ENCODE measurements at places on chromosomes 2 and 18.

- no peak for DNase-seq
Measured at GRCh38 chr2:204535764-204536163, 9.5 kb upstream of the PARD3B start.

GRCh38 chr2:220890931-220891330 lies 681.2 kb downstream of the EPHA4 start:
- no peak for DNase-seq

- no peak for DNase-seq
Measured at GRCh38 chr2:8107150-8107549, 574.7 kb upstream of the ID2 start.

DNA sequence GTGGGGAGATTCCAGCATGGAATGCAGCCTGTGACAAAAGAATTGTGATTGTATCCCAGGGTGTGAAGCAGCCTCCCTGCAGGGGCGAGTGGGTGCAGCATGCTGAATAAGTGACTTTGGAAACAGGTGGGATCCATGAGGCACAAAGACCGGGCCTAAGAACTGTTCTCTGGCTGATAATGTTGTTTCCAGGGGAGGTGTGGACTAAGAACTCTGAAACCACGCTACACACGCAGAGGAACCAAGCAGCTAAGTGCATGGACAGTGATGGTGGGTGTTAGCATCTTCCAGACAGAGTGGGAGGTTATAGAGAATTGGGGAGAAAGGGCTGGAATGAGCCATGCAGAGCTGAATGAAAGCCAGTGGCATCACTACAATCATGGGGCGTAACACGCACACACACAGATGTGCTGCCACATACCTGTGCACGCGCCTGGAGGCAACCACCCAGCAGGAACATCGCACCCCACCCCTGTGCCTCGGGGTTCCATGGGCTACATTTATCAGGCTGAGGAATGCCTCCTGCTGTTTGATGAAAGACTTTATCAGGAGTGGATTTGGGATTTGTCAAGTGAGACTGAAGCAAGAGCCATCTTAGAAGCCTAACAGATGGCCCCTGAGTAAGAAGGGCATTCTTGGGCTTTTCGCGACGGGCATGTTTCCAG lies 424.5 kb upstream of the SALL3 start:
- DNase-seq = no peak

- DNase-seq = no peak
Measured at GRCh38 chr2:42170619-42171395, 1.7 kb downstream of the EML4 start.

DNA sequence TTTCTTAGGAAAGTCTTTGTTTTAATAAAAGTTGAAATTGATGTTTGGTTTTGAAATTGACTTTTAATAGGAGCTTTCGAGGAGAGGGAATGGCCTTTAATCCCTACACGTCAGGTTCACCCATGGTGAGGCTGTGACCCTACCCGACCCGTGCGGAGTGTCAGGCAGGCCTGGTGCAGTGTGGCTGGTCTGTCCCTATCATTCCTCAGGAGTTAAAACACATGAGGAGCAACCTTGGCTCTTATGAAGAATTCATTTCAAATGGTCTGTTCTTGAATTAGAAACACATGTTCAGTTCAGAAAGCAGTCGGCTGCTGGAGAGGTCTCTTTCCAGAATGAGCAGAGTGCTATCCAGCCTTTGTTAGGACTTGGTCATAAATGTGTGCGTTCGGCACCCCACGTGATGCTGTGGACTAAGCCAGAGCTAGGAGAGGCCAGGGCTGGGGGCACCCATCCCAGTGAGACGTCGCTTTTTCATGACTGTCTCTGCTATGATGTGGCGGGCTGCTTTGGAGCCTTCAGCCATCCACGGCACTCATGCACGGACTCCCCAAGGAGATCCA lies 54.7 kb downstream of the EMILIN2 start:
- DNase-seq = no peak

DNA sequence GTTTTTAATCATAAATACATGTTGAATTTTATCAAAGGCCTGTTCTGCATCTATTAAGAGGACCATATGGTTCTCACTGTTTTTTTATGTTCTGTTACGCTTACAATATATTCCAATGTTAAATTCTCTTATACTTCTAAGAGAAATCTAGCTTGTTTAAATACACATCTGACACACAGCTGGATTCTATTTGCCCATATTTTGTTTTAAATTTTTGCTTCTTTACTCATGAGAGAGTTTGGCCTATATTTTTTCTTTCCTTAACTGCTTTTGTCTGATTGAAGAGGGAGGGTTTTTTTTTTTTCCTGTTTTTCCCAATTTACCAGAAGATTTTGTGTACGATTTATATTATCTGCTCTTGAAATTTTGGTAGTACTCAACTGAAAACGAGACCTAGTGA lies 34.9 kb downstream of the RNF144A start:
- no peak for DNase-seq

DNA sequence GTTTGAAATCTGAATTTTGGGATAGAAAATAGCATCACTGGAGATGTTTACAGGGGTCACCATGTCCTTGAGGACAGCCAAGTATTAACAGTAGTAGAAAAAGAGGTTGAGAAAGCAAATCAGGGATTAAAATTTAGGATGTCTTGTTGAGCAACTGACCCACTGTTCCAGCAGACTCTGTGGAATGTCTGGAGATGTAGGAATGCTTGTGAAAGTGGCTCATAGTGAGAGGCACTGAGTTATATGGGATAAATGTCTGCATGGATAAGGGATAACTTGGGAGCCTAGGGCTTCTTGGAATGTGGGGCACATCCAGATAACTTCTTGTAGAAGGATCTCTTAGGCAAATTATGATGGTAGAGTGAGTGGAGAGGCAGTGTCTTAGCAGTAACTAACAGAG lies 495.0 kb downstream of the TMX3 start:
- no peak for DNase-seq

DNA sequence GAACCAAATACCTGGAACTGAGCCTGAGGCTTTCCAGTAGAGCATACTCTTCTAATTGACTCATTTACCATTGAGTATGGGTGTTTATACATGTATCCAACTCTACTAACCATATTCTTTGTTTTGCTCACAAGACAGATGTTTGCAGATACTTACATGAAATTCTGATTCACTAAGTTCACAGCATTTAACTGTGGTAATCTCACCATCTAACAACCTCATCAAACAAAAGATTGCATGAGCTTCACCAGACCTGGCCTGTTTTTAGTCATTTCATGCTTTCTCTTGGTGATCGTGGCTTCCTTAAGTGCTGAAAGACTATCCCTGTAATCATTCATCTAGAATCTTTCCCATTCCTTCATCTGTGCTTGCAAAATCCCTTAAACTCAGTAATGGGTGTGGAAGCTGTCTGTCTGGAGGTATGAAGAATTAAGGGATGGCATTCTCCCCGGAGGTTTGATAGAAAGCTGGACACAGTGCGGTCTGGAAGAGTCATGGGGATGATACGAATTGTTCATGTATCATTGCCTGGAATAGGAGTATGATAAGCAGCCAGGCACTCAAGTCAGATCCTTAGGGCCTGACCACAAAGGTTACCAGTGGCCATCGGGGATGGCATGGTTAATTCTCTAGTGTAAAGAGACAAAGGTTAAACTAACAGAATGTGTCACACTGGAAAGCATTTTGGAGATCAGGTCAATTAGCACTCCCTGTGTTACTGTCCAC lies 42.0 kb upstream of the IL1R1 start:
- DNase-seq = no peak

DNA sequence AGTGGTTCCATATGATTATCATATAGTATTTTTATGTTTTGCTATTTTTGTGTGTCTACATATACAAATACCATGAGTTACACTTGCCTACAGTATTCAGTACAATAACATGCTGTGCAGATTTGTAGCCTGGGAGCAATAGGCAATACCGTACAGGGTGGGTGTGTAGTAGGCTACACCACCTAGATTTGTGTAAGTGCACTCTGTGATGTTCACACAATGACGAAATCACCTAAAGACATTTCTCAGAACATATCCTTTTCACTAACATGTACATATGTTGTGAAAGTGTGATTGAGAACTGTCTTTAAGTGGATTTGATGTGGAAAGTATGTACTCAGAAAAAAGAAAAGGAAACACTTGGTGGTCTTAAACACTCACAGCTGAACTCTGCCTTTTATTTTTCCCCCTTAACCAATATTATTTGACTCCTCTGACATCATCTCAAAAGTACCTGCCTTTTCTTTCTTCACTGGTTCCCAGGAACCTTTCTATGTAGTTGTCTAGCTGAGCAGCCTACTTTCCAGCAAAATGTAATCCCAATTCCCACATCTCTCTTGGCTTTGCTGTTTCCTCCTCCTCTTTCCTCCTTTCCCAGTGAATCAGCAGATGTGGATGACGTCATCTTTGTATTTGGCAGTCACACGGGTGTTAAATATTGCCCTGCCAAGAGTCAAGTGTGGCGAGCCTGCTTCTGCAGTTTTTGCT lies 47.7 kb downstream of the OSBPL6 start:
- DNase-seq = no peak

DNA sequence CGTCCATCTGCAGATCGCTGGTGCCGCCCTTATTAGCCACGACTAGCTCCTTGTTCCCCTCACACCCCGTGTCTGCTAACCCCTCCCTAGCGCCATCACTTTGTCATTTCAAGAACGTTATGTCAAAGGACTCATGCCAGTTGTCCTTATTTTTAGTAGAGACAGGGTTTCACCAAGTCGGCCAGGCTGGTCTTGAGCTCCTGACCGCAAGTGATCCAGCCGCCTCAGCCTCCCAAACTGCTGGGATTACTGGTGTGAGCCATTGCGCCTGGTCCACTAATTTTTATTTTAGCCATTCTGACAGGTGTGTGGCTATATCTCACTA lies 138.9 kb upstream of the HDAC4 start:
- DNase-seq = no peak

- no peak for DNase-seq
Measured at GRCh38 chr2:127563458-127564428, 28.3 kb downstream of the MYO7B start.

DNA sequence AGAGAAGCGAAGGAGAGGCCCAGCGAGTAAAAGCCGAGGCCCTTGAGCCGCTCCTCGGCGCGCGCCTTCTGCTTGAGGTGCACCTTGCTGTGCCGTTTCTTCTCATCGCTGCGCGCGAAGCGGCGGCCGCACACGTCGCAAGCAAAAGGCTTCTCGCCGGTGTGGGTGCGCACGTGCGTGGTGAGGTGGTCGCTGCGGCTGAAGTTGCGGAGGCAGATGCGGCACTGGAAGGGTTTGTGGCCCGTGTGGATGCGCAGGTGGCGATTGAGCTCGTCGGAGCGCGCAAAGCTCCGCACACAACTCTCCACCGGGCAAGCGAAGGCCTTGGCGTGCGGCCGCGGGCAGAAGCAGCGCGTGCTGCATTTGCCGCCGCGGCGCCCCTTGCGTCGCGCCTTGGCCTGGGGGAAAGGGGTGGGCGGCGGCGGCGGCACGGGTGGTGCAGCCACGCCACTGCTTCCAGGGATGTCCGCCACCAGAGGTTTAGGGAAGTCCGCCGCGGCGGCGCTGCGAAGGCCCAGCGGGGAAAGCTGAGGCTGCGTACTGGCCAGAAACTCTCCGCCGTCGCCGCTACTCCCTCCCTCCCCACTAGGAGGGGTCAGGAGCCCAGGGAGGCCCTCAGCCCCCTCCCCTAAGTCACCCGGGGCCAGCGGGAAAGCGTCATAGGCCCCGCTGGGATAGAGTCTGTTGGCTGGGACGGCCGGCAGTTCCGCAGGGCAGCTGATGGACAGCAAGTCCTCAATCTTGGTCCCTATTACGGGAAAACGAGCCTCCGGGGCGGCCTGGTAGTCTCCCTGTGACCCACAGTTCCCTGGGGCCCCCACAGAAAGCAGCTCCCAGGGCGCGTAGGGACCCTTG lies 1.7 kb downstream of the EGR4 start:
- DNase-seq = no peak

GRCh38 chr2:191552066-191552465 lies 125.9 kb upstream of the NABP1 start:
- no peak for DNase-seq

GRCh38 chr2:110780461-110780860 lies 48.1 kb downstream of the ACOXL start:
- DNase-seq = no peak

DNA sequence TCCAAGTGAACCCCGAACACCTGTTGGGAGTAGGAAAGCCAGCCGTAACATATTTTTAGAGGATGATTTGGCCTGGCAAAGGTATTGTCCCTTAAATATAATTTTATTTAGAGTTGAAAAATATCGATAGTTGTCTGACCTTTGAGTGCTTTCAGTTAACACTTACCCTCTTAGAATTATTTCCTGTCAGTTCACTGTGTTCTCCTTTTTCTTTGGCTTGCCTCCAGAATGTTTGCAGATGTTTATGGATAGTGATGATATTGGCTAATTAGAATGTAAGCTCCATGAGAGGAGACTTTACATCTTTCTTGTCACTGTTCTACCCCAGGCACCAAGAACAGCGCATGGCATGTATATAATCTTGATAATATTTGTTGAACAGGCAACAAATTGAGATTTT lies 19.8 kb downstream of the PIKFYVE start:
- no peak for DNase-seq

DNA sequence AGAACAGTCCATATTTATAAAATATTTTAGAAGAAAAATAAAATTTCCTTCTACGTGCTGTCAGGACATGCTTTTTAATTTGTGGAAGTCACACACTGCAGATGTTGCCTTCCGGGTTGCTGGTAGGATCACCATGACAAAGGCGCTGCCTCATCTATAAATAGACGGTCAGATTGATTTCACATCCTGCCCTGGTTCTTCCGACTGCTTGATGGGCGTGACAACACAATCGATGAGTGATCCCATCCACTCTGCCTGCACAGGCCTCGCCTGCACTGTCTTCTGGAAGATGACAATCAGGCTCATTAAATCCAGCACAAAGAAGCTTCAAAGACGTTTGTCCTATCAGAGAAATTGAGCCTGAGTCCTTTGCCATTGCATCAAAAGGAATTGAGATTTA lies 318.9 kb upstream of the TRIB2 start:
- no peak for DNase-seq

DNA sequence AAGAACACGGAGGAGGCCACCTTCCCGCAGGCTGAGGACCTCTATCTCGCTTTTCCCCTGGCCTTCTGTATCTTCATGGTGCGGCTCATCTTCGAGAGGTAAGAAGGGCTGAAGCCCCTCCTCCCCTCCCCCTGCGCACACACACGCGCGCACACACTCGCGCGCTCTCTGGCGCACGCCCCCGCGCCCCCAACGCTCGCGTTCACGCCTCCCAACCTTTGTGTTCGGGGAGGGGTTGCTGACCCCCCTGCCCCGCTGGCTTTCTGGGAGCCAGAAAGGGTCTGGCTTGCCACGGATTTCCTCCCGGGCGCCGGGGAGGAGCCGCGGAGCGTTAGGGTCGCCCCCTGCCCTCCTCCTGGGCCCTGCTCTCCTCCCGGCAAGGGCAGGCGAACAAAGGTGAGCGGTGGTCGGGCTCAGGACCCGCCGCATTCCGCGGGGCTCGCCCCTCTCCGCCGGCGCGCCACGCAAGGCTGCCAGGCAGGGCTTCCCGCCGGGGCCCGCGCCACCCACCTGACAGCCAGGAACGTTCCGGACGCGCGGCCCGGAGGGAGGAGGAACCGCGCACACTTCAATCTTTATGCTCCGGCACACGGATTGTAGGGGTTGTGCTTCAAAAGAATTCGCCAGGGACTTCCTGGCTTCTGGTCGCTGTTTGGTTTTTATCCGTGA lies 583 bp downstream of the CERS6 start:
- DNase-seq = no peak

- no peak for DNase-seq
Measured at GRCh38 chr2:136134126-136134525, 16.2 kb upstream of the CXCR4 start.
